ENCODE measurements at places on chromosomes 12 and 14.

DNA sequence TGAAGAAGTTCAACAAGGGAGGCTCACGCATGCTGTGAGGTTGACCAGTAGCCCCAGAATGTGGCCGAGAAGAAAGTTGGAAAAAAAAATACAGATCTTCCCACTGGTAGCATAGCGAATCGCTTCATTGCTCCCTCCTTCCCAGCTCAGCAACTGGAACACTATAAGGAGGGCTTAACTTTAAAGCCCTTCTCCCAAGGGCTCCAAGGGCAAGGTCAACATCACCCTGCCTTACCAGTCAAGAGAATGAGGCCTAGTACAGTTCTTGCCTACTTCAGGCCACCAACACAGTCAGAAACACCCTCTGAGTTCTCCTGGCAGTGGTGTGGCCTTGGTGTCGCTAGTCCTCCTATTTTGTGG lies 14.4 kb downstream of the OXA1L start:
- DNase-seq = no peak

DNA sequence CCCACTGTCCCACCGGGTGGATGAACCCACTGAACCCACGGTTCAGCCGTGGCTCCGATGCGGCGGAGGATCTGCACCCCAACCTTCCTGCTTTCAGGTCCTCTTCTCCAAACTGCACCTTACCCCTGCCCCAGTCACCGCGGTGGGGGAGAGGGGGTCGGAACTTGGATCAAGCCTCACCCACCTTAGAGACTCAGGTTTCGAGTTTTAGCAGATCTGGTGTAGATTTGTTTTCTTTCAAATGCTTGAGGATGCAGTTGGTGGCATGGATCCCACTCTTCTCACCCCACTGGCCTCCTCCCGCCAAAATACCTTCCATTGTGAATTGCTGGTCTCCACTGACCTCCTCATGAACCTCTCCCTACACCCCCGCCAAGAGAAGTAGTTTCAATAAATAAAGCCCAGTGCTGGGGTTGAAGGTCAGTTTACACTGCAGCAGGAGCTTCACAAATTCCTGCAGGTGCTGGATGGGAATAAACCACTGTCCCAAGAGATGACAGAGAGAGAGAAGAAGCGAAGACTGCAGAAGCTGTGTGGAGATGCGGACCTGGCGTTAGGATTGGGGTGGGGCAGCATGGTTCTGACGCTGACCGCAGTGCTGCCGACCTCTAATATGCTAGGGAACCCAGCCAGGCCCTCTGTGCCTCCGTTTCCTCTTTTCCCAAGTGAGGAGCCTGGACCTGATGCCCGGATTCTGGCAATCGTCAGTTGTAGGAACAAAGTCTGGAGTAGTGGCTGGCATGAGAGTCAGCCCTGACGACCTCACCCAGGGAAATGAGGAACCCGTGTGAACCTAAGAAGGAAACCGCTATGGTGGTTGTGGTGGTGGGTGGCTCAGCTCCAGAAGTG lies 7.4 kb downstream of the TTC6 start:
- DNase-seq = no peak

DNA sequence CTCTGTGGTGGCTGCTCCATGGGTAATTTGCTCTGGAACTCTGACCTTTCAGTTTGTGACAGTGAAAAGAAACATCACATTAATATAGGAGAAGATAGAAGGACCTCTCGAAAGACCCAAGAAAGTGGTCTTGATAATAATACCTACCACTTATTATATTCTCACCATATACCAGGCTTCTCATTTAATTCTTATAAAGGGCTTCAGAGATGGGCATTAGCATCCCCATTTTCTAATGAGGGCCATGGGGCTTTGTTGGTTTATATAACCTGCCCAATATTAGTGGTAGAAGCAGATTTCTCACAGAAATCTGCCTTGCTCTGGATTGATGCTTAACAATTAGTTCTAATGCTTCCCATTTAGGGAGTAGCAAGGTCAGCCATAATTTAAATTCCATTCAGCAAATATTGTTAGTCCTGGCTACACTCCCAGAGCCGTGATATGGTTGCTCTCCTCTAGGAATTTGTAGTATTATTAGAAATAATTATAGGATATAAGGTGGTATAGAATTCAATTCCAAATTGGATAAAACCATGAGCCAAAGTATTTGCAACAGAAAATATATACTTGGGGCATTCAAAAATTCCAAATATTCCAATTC lies 7.4 kb upstream of the AMIGO2 start:
- DNase-seq = no peak

DNA sequence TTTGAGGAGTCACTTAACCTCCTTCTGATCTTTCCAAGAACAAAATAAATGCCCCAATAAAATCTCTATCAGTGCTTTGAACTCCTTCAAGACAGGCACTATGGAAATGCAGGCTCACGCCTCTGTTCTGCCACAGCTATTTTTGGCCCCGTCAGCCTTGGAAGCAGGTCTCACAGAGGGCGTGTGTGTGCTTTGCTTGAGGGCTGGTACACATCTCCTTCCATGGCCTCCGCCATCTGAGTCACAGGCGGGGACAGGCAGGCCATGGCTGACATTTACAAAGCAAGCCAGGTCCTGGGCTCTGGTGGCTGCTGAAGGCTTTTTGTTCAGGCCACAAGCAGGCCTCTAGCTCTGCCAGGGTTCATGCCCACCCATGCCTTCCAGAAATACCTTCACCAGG lies 16.0 kb downstream of the PRIMA1 start:
- no peak for DNase-seq

DNA sequence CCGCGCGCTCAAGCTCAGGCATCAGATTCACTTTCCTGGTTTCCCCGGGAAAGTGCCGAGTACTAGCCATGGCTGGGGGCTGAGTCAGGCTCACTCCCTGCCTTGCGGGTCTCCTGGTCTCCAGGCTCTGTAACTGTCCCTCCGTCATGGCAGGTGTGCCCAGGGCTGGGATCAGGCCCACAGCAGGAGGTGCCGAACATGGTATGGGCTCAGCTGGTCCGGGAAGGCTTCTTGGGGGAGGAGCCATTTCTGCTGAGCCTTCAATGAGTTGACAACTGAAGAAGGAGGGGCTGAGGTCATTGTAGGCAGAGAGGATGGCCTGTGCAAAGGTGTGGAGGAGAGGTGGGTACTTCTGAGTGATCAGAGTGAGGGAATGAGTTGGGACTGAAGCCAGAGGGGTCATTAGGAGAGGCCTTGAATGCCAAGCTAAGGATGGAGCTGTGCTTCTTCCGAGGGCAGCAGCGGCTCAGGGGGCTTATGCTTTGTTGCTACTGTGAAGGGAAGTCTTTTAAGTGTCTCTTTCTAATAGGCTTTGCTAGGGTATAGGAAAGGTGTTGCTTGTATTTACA lies 769 bp downstream of the EXOC3L4 start:
- DNase-seq = no peak

DNA sequence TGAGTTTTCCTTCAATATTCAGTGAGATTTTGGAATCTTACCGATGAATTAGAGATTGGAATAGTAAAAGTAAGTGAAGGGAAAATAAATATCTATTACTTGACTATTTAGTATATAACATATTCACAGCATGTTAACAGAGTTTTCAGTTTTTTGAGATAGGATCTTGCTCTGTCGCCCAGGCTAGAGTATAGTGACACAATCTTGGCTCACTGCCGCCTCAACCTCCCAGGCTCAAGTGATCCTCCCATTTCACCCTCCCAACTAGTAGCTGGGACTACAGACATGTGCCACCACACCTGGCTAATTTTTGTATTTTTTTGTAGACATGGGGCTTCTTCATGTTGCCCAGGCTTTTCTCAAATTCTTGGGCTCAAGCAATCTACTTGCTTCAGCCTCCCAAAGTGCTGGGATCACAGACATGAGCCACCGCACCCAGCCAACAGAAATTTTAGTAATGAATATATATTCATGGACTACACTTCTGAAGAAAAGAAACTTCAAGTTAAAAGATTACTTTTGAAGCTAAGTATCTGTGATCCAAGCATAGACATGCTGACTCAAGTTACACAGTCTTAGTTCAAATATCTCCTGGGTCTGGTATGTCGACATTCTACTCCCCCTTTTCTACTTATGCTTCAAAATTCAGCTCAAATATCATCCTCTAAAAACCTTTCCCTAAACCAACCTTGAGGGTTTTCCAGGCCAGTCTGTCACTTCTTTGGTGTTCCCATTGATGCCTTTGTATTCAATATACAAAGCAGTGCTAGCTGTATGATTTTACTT lies 13.8 kb downstream of the UBE2N start:
- no peak for DNase-seq

DNA sequence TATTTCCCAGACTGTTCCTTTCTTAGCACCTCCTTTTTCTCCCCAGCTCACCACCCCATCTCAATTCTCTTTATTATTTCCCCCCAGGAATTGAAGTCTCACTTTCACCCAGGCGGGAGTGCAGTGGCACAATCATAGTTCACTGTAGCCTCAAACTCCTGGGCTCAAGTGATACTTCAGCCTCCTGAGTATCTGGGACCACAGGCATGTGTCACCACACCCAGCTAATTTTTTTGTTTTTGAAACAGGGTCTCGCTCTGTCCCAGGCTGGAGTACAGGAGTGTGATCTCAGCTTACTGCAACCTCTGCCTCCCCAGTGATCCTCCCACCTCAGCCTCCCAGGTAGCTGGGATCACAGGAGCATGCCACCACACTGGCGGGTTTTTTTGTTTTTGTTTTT lies 11.0 kb downstream of the RACGAP1 start:
- no peak for DNase-seq
